ENCODE measurements at places on chromosomes 6 and 20. TPM values are rescaled to one million over a fixed set of nuclear protein-coding genes. Genes with fewer than 3 reads are reported as not detected.

GRCh38 chr20:4708036-4708435 lies 13.7 kb upstream of the PRND start:
- no peak overlapping the region for H3K27ac ChIP-seq
- no peaks in the 10 kb centered on the region for H3K36me3 ChIP-seq
- DNase-seq = no peak
- H3K27me3 ChIP-seq = no peaks in the 10 kb centered on the region
- H3K4me1 ChIP-seq = no peaks in the 10 kb centered on the region

GRCh38 chr20:38293491-38294065 lies 10.4 kb upstream of the BPI start:
- no peaks in the 10 kb centered on the region for H3K36me3 ChIP-seq
- H3K27ac ChIP-seq = no peak overlapping the region
- no peak for DNase-seq
- no peak overlapping the region for H3K4me3 ChIP-seq

DNA sequence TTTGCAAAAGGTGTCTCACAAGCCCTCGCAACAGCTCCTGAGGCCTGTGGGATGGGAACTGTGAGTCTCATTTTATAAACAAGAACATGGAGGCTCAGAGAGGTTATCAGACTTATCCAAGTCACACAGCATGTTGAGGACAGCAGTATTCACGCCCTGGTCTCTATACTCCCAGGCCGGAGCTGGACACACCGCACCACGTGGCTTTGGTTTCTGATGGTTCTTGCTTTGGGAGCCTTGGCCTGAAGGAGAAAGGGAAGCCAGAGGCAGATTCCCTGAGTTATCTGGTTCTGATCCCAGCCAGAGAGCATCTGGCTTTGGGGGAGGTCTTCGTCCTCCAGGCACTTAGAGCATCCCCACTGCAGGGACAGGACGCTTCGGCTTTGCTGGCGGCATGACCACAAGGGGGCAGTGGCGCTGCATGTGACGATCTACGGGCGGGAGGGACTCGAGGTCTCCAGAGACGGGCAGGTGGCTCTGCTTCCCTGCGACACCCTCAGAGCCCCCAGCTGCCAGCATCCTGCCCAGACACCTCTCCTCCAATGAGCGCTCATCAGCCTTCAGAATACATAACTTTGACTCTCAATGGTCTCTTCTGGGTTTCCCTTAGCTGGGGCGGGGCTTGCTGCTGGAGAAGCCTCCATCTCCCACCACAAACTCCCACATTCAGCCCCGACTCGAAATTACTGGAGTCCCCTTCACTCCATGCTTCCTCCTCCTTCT lies 51.4 kb upstream of the SAYSD1 start:
- no peak overlapping the region for H3K4me3 ChIP-seq
- peaks cover 14% of the 10 kb centered on the region for H3K4me1 ChIP-seq
- DNase-seq = peak; percentile 84
- no peaks in the 10 kb centered on the region for H3K36me3 ChIP-seq
- H3K27me3 ChIP-seq = peaks cover 3% of the 10 kb centered on the region
- no peak overlapping the region for H3K27ac ChIP-seq

GRCh38 chr20:1832634-1833033 lies 62.6 kb upstream of the SIRPA start:
- no peak for DNase-seq
- H3K27ac ChIP-seq = no peak overlapping the region
- H3K36me3 ChIP-seq = no peaks in the 10 kb centered on the region
- no peaks in the 10 kb centered on the region for H3K27me3 ChIP-seq

- H3K27ac ChIP-seq = no peak overlapping the region
- H3K4me1 ChIP-seq = no peaks in the 10 kb centered on the region
- no peaks in the 10 kb centered on the region for H3K27me3 ChIP-seq
- no peaks in the 10 kb centered on the region for H3K36me3 ChIP-seq
- H3K4me3 ChIP-seq = no peak overlapping the region
Measured at GRCh38 chr20:9488063-9488462, 26.3 kb upstream of the LAMP5 start.

GRCh38 chr20:11496380-11496779 lies 421.3 kb upstream of the BTBD3 start:
- H3K4me1 ChIP-seq = no peaks in the 10 kb centered on the region
- H3K4me3 ChIP-seq = no peak overlapping the region
- H3K27me3 ChIP-seq = no peaks in the 10 kb centered on the region

DNA sequence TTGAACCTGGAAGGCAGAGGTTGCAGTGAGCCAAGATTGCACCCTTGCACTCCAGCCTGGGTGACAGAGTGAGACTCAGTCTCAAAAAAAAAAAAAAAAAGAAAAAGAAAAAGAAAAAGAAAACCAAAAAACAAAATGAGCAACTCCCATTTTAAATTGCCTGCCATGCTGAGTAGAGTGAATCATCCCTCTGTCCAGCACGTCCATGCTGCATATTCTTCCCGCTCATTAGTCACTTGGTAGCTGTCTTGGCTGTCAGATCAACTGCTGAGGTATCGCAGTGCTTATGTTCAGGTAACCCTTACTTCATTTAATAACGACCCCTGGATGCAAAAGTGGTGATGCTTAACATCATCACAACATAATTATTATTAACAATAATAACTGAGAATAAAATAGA lies 72.6 kb upstream of the RNF24 start:
- H3K27ac ChIP-seq = no peak overlapping the region
- no peaks in the 10 kb centered on the region for H3K4me1 ChIP-seq
- no peaks in the 10 kb centered on the region for H3K36me3 ChIP-seq
- no peaks in the 10 kb centered on the region for H3K27me3 ChIP-seq

The RUNX2 gene
- 1.9 TPM for total RNA-seq

The PPIL4 gene
- 30.5 TPM for total RNA-seq

The TUBB2B gene
- 6.0 TPM for total RNA-seq

The OR2B6 gene
- total RNA-seq = not detected

The UNC5CL gene
- not detected for total RNA-seq
